Regular cardiac myocyte (primary cell): ENCODE measurements at places on chromosomes 2 and 18. TPM values are rescaled to one million over a fixed set of nuclear protein-coding genes. Genes with fewer than 3 reads are reported as not detected.

The RNU2-63P gene
- total RNA-seq: not detected in 2 replicates

The CABYR gene
- total RNA-seq: 2.3 and 5.9 TPM in 2 replicates

The TMEM185B gene
- 28.6 and 29.0 TPM in 2 replicates for total RNA-seq

The CYP27C1 gene
- total RNA-seq: not detected in 2 replicates

The TNFAIP6 gene
- 34.5 and 69.3 TPM in 2 replicates for total RNA-seq

The PSMA8 gene
- under 0.01 TPM in 1 of 2 replicates, not detected in the other for total RNA-seq

The XDH gene
- total RNA-seq: 0.28 and 0.38 TPM in 2 replicates

The MYOM1 gene
- 0.38 and 5.6 TPM in 2 replicates for total RNA-seq

The LIPG gene
- total RNA-seq: 24.5 and 48.9 TPM in 2 replicates

The UGT1A10 gene
- not detected in 2 replicates for total RNA-seq

The MAPK4 gene
- total RNA-seq: not detected in 2 replicates

The PXDN gene
- total RNA-seq: 204 TPM in 2 replicates

The ARID5A gene
- total RNA-seq: 2.7 and 7.9 TPM in 2 replicates

The MC2R gene
- total RNA-seq: not detected in 2 replicates

The DYNAP gene
- not detected in 2 replicates for total RNA-seq

The FAP gene
- 41.2 and 274 TPM in 2 replicates for total RNA-seq

The MARS2 gene
- total RNA-seq: 2.3 and 6.1 TPM in 2 replicates

The FBXO36 gene
- total RNA-seq: 1.5 and 2.3 TPM in 2 replicates

The SERPINB11 gene
- not detected in 2 replicates for total RNA-seq

The CHST10 gene
- 5.9 and 8.6 TPM in 2 replicates for total RNA-seq

The VSNL1 gene
- 0.38 and 0.85 TPM in 2 replicates for total RNA-seq

The RAB12 gene
- total RNA-seq: 67.3 and 76.4 TPM in 2 replicates

The CRACDL gene
- under 0.01 TPM in 1 of 2 replicates, not detected in the other for total RNA-seq

The SH2D6 gene
- not detected in 2 replicates for total RNA-seq

The CREG2 gene
- total RNA-seq: 0.38 and 1.1 TPM in 2 replicates

The UNC50 gene
- total RNA-seq: 60.4 and 64.5 TPM in 2 replicates

The KLHL30 gene
- total RNA-seq: 1.7 and 9.9 TPM in 2 replicates
